ENCODE measurements at places on chromosomes 11 and 22.

- DNase-seq = no peak
These were observed 17.3 kb upstream of the EIF3D start for GRCh38 chr22:36546092-36546804.

DNA sequence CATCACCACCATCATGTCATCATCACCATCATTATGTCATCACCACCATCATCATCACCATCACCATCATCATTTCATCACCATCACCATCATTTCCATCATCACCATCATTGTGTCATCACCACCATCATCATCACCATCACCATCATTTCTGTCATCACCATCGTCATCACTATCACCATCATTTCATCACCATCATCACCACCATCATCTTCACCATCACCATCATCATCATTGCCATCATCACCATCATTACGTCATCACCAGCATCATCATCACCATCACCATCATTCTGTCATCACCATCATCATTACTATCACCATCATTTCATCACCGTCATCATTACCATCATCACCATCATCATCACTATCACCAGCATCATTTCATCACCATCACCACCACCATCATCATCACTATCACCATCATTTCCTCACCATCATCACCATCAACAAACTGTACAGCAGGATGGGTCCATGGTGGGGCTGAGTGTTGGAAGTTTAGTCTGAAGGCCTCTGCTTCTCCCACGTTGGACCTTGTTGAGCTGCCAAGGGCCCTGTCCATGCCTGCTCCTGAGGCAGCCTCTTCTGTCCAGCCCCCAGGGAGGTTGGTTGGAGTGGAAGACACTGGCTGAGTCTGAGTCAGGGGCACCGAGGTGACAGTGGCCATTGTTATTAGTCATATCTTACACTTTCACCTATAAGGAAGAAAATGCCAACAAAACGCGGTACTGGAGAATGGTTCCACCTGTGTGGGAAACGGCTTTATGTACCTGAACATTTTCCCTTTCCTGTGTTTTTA is 247.1 kb downstream of the TBC1D22A start:
- no peak for DNase-seq

DNA sequence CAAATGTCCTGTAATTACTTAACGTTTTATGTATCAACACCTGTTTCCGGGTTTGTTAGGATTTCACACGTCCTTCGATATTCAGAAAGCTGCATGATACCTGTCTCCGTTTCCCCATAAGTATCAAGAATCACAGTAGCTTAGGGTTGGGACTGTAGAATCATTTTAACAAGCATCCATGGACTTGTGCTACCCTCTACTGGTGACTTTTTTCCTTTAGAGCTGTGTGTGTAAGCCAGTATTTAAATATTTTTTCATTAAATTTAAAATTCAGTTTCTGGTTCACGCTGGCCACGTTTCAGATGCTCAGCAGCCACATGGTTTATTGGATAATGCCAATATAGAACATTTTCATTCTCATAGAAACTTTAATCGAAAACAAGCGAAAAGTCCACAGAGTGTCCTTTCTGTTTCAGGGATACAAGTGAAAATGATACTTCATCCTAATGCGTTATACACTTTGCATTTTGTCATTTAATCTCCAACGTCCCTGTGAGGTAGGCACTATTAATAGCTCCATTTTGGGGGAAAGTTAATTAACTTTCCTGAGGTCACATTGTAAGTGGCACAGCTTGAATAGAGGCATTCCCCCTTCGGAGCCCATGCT is 61.5 kb upstream of the SLC25A18 start:
- no peak for DNase-seq

- DNase-seq = no peak
These were observed 24.3 kb downstream of the MPPED2 start for GRCh38 chr11:30561691-30562415.

DNA sequence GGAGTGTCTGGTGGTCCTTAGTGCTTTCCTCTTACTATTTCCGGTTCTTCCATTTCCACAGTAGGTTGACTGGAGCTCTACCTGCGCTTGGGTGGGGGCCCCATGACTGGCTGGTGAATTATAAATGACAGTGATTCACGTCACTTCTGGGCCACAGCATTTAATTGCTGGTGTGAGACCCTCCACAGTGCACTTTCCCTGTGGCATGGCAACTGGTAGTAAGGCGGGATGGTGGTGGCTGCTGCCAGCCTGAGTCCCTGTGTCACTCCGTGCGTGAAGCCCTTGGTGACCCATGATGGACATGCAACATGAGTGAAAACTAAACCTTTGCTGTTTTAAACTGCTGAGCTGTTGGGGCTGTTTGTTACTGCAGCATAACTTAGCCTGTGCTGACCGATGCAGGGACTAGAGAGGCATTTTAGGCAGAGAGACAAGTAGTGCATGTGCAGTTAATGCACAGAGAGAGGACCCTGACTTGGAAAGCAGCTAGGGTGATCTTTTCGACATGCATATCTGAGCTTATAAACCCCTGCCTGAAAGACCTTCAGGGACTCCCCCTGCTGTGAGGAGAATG is 3.1 kb downstream of the PRDM11 start:
- no peak for DNase-seq

DNA sequence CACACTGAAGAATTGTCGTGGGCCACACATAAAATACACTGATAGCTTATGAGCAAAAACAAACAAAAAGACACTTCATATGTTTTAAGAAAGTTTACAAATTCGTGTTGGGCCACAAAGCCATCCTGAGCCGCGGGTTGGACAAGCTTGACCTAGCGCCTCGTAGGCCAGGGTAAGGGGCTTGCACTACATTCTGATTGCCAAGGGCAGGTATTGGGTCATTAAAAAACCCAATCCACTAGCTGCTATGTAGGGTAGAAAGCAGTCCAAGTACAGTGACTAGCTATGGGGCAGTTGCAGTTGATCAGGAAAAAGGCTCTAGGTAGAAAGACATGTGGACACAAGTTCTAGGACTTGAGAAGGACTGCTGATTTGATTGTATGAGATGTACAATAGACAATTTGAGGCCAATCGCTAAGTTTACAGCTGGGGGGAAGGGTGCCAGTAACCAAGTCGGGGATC is 14.0 kb downstream of the KDELR3 start:
- no peak for DNase-seq

- DNase-seq = no peak
These were observed 14.5 kb downstream of the ART5 start for GRCh38 chr11:3627291-3627690.

- DNase-seq = no peak
These were observed 156.2 kb downstream of the CRYBB2 start for GRCh38 chr22:25375683-25376082.

- no peak for DNase-seq
These were observed 22.2 kb upstream of the BIRC3 start for GRCh38 chr11:102295045-102295444.

- DNase-seq = no peak
These were observed 19.8 kb upstream of the CDON start for GRCh38 chr11:126082251-126083109.

GRCh38 chr22:25777870-25778269 is 35.9 kb downstream of the MYO18B start:
- DNase-seq = no peak

- DNase-seq = no peak
These were observed 39.1 kb downstream of the CASP12 start for GRCh38 chr11:104858882-104859775.

DNA sequence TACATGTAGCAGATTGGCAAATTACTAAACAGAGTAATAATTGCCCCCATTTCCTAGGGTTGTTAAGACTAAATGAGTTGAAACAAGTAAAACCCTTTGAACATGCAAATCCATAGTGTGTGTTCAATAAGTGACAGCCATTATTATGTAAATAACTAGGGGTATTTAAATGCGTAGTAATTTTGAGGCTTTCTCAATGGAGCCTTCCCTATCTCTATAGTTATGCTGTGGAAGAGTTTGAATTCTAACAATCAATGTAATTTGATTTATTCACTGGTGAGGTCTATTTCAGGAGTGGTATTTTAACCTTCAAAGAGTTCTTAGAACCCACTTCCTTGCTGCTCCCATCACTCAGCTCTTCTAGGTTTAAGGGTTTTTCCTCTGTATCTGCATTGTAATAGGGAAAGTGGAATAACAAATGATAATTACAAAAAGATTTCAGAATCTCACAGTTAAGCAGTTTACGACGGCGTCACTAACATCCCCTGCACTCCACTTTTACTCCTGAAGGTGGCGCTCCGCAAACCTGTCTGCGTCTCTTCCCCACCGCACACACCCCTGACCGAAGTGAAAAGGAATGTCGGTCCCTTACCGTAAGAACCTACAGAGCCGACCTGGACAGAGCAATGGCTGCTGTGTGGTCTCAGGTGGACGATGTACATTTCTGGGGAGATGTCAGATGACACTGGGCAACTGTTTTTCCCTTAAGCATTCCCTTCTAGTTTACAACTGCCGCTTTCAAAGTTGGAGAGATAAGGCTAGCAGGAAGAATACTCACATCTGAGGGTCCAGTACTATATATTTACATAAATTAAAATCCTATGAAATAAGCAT is 80.8 kb downstream of the ZC3H12C start:
- DNase-seq = peak; percentile 43

- DNase-seq = no peak
These were observed 5.0 kb downstream of the PHLDB1 start for GRCh38 chr11:118612378-118612777.

DNA sequence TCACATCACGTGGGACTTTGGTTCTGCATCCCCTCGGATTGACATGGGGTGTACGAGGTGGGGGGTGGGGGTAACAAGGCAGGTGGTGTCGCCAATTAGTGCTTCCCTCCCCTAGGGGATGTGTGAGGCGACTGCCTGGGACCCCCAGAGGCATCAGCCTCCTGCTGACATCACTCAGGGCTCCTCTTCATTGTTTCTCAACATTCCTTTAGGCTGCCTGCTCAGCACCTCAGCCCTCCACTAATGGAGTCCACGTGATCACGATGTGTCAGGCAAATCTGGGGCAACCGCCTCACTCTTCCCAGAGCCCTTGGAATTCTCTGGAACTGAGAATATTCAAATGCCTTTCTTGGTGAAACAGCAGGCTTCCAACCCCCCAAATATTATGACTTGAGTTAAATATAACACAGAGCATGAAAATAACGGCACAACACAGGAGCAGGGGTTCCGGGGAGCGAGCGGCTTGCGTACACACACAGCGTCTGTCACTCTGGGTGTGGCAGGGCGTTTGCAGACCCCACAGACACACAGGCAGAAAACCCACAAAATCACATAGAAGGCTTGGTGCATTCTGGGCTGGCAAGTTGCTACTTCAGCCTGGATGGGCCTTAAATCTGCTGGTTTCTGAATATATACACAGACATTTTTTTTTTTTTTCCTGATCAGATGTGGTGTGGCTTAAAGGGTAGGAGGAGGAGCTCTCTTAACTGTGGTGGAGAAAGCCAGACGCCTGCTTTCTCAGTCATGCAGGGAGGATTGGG is 170.1 kb upstream of the CADM1 start:
- DNase-seq = no peak

GRCh38 chr11:103875855-103876510 is 160.5 kb upstream of the DDI1 start:
- no peak for DNase-seq

DNA sequence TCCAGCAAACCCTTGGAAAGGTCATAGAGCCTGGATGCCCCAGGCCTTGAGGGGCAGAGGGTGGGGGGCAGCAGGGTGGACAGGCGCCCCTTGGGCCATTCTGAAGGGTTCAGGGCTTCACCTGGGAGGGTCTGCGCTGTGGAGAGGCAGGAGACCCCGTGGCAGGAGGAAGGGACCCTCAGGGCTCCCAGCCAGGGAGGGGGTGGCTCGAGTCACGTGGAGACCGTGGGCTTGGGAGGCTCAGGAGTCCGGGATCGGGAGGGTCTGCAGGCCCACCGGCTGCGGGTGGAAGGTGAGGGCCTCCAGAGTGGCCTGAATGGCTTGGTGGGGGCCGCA is 48.5 kb upstream of the A4GALT start:
- DNase-seq = no peak

- no peak for DNase-seq
These were observed 41.1 kb downstream of the RPL27A start for GRCh38 chr11:8723711-8724110.

GRCh38 chr11:45679806-45680205 is 14.4 kb upstream of the CHST1 start:
- no peak for DNase-seq

GRCh38 chr11:17012712-17013547 is 1.3 kb downstream of the PLEKHA7 start:
- DNase-seq = no peak

GRCh38 chr22:27724709-27725108 is 76.8 kb downstream of the MN1 start:
- DNase-seq = no peak

GRCh38 chr22:37979782-37980181 is 4.6 kb downstream of the SOX10 start:
- no peak for DNase-seq

- DNase-seq = no peak
These were observed 15.6 kb downstream of the MOB2 start for GRCh38 chr11:1470681-1471611.

GRCh38 chr11:94974178-94974577 is 669 bp downstream of the KDM4D start:
- DNase-seq = no peak

GRCh38 chr11:116792869-116793771 is 1.4 kb upstream of the APOA5 start:
- no peak for DNase-seq

DNA sequence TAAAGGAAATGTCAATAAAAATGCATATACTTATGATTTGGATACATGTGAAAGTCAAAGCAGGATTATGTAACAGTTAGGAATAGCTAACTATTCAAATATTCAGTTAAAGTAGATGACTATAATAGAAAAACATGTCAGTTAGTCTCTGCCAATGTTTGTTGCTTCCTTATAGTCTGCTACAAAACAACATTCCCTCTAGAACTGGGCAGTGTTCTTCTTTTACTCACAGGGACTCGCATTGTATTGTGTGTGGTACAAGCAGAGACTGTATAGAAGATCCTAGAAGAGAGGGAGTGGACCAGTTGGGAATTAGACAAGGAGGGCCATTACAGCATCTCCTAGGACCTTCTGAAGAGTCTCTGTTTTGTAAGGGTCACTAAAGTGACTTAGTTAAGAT is 10.6 kb downstream of the ACAT1 start:
- DNase-seq = no peak

- DNase-seq = no peak
These were observed 75.5 kb downstream of the ENTHD1 start for GRCh38 chr22:39818094-39818493.

GRCh38 chr11:123190518-123190917 is 4.5 kb downstream of the CLMP start:
- DNase-seq = no peak

GRCh38 chr22:23065069-23065451 is 5.3 kb upstream of the GNAZ start:
- no peak for DNase-seq

DNA sequence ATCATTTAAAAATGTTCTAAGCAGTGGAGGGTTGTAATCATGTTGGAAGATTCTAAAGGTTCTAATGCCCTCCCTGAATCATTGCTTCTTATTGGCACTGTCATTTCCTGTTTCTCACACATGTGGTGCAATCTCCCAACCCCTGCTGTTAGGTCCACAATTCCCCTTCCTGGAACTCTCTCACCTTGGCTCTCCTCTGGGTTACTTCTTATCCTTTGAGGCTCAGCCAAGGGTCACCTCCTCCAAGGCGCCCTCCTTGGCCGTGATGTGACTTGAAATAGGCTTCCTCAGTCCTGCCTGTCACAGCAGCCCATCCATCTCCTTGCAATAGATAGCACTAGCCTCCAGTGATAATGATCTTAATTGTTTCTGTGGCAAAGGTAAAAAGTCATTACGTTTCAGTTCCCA is 149.8 kb downstream of the TTC17 start:
- no peak for DNase-seq
